Astrocyte (in vitro differentiated cells and primary cell): ENCODE measurements at places on chromosomes 7 and 10. TPM values are rescaled to one million over a fixed set of nuclear protein-coding genes. Genes with fewer than 3 reads are reported as not detected.

Gene GIMAP2
- total RNA-seq = not detected in 2 replicates

DNA sequence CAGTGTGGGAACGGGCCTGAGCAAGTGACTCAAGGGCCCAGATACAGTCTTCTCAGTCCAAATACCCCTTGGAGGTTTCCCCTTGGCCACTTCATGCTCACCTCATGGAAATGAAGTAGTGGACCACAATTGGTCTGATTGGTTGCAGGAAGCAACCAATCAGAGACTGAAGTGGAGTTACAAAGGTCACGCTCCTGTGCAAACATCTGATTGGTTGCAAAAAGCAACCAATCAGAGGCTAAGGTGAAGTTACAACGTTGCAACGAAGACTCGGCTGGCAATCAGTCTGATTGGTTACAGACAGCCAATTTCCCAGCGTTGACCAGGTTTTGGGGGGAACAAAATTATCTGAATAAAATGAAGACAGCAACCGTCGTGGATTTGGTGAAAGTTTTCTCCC, 72.5 kb downstream of the CDHR3 start:
- no peak for DNase-seq

Gene PRKCQ
- total RNA-seq = 1.9 and 2.1 TPM in 2 replicates

Gene KCNMA1
- total RNA-seq = 43.3 and 45.8 TPM in 2 replicates

DNA sequence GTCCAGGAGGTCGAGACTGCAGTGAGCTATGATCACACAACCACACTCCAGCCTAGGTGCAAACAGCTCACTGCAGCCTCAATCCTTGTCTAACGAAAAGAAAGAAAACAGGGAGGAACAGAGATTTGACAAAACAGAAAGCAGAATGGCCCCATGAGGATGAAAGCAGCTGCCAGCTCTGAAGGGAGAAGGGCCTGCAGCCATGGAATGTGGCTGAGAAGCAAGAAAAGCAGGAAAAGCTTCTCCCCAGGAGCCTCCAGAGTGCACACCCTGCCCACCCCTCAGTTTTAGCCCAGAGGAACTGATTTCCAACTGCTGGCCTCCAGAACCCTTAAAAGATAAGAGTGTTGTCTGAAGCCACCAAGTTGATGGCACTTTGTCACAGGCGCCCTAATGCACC, 13.0 kb downstream of the ESYT2 start:
- no peak for DNase-seq

Gene PPP1R3C
- total RNA-seq = 3.7 and 4.9 TPM in 2 replicates

Gene RBM17
- total RNA-seq = 69.7 and 71.3 TPM in 2 replicates

DNA sequence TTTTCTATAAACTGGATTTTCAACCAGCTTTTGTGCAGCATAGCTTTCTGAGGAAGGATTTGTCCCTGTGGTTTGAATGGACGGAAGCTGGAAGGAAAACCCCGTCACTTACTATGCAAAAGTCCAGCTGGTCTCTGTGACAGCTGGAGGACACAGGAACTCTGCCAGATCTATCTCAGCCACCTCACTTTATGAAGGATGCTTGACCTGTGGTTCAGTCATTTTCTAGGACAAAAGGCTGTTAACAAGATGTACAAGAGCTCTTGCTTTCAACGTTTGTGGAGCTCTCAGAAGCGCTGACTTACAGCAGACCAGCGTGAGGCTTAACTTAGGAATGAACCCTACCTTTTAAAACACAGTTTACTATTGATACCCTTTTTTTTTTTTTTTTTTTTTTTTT, 90.8 kb downstream of the CREM start:
- peak; percentile 3 for DNase-seq

DNA sequence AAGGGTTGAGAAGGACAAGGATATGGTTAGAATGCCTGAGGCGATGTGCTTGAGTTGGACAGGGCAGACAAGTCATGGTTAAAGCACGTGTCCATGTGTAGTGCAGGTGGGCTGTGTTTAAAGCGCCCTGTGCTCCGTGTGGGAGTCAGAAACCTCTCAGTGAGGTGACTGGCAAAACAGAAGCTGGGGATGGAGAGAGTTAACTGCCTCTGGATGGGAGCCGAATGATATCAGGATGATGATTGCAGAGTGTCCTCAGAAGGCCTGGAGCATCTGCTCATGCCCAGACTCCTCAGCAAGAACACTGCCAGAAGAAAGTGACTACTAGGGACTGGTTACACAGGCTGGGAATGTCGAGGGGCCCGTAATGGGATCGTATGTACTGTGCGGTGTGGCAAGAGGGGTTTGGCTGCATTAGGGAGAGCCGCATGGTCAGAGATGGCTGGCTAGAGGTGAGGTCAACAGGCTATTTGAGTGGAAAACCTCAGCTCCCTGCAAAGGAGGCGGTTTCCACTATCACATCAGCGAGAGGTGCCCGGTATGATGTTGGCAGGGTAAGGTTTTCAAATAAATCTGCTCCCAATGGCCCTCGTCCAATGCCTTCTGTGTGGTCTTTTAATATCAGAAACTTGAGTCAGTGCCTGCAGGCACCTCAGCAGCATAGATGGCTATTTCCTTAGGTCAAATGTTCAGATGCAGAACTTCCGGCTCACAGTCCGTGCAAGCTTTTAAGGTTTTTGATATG, 26.1 kb upstream of the MRC1 start:
- peak; percentile 18 for DNase-seq

- no peak for DNase-seq
These were observed 64.5 kb upstream of the ZMIZ1 start for GRCh38 chr10:79004311-79004710.

DNA sequence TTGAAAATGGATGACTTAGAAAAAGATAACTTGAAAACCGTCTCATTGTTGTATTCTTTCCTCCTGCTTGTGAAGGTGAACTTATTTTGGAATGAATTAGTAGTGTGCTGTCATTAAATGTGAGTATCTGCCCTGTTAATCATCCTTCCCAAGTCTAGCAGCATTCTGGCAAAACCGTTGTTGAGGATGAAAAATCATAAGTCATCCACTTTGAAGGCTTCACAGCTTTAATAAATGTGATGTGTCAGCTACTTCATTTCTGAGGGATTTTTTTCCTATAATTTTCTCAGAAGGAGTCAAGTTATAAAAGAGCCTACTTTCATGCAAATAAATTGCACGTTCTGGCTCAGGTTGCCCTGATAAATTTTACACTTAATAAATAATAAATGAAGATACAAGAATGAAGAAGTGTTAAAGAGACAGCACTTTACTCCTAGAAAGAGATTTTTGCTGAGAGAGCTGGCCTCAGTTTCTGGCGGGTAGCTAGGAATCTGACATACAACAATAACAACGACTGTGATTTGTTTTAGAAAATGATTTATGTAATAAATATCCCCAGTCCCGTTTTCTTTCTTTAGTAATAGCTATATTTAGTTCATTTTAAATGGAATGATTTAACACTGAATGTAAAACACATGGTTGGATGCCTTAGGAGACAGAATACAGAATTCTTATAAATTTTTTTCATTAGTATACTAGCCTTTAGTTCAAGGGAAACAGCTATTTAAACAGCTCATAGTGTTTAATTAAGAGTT, 516.5 kb upstream of the KLF6 start:
- DNase-seq = no peak

Gene NKX2-3
- total RNA-seq = not detected in 2 replicates

- DNase-seq = no peak
These were observed 92.9 kb downstream of the SRPK2 start for GRCh38 chr7:105295596-105296352.

DNA sequence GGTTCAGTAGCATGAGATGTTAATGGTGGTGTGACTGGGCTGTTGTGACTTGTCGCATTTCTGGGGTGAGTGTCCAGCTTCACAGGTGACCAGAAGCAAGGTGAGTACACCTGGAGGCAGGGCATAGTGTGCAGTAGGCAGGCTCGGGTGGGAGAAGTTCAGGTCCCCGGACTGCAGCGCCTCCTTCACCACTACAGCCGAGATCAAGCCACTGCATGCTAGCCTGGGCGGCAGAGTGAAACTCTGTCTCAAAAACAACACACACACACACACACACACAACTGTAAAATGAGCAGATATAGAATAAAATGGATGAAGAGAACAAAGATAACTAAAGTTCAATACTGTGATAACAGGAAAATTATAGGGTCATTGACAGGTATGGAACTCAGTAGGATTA, 11.1 kb upstream of the PARD3 start:
- DNase-seq = no peak

DNA sequence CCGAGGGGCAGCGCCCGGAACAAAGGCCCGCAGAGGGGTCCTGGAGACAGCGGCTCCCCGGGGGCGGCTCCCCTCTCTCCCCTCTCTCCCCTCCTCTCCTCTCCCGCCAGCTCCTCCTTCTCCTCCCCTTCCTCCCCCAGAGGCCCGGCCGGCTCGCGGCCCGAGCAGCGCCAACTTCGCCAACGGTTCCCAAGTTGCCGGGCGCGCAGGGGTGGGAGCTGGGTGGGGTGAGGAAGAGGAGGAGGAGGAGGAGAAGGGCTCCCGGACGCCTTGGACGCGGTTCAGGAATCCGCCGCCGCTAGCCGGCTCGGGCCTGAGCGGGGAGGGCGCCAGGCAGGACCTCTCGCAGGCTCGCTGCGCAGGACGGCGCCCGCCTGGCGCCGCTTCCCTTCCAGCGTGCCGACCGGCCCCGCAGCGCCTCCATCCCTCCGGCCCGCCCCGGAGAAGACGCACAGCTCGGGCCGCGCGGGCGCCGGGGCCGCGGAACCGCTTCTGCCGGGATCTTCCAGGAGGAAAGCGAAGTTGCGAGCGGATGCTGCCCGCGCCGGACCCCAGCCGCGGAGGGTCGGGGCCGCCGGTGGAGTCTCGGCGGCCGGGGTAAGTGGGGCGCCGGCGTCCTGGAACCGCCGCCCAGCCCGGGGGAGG, at the start of gene CHST3:
TSS of gene CHST3 (plus strand) at position 298 of the 645 bp plus-strand sequence. CDS start 41,448 bp downstream, outside the sequence.
- peak; percentile 50 for DNase-seq

- no peak for DNase-seq
These were observed 1.6 kb downstream of the P4HA1 start for GRCh38 chr10:73094986-73095480.

DNA sequence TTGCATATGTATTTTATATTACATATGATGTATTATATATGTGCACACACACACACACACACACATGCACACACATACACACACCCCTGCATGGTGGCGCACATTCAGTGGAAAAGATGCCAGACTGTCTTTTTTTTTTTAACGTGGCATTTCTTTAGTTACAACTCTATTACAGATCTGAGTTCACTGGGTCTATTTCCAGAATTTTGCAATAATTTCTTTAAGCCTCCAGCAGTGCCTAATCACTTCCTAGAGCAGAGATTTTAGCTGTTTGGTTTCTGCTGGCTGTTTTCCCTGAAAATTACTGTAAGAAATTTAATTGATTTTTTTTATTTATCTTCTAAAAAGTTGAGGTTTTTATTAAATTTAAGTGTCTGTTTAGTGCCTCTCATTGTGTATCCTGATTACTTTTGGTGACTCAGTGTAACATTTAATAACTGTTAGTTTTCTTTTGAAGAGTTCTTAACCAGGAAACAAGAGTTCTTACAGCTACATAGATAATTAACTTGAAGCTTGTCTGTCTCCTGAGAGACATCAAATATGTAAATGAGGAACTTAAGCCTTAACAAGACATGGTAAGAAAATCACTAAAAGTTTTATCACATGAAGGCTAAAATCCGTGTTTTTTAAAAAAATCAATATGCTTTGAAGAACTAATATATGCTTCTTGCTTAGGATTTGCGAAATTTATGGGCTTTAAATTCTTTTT, 232.0 kb downstream of the MDFIC start:
- no peak for DNase-seq

DNA sequence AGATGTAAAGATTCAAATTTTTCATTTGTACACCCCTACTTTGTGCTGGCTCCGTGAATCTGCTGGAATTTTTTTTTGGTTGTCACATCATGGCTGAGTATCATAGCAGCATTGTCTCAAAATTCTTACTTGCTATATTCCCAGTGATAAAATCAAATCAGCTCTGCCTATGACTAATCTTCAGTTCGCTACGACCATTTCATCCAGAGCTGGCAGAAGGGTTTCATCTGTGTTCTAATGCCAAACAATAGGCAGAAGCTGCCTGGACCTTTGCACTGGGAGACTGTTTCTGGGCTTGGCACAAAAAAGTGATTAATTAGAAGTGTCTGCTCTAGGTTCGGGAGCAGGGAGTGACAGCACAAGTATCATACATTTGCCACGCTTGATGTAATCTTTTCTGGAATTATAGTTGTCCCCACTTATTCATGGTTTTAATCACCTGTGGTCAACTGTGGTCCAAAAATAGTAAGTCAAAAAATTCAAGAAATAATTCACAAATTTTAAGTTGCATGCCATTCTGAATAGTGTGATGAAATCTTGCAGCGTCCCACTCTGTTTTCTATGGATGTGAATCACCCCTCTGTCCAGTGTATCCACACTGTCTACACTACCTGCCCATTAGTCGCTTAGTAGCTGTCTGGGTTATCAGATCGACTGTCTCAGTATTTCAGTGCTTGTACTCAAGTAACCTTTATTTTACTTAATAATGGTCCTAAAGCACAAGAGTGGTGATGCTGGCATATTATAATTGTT, 120.5 kb upstream of the IMMP2L start:
- DNase-seq = peak; percentile 12

Gene AKR1C1
- total RNA-seq = 0.60 and 1.3 TPM in 2 replicates

- DNase-seq = no peak
These were observed 8.1 kb downstream of the SDK1 start for GRCh38 chr7:3309140-3309539.

- DNase-seq = no peak
These were observed 302.5 kb downstream of the PHTF2 start for GRCh38 chr7:78101076-78101475.

- no peak for DNase-seq
These were observed 47.4 kb upstream of the CFAP46 start for GRCh38 chr10:132989476-132990415.

GRCh38 chr10:26950934-26951333, 90.2 kb upstream of the ABI1 start:
- no peak for DNase-seq

- DNase-seq = no peak
These were observed 4.0 kb downstream of the FZD8 start for GRCh38 chr10:35638101-35638500.

DNA sequence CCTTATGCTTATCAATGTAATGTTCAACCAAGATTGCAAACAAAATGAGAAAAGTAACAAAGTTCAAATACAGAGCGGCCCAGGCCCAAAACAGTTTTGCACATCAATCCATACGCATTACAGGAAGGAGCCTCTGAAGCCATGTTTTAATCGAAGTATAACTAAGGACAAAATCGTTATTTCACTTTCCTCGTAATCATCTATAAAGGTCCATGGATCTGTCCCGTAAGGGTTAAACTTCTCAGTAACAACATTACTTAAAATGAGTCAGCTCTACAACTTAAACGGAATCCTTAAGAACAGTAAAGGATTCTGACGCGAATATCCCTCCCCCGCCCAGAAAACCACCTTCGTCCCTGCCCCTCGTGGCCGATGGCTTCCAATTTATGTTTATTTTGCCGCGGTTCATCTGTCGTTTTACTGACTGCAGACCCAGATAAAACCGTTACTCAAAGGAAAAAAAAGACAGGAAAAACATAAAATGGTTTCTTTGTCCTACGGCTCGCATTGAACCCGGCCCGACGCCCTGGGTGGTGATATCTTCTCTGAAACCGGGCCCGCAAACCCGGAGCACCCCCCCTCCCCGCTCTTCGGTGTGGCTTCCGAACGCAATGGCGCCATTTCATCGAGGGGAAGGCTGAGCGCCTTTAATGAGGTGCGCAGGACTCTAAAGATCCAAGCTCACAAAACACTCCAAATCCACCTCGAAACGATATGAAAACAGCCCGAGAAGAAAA, 1.1 kb downstream of the HNRNPA2B1 start:
- DNase-seq = peak; percentile 30

Gene RNF148
- 0.50 TPM in 1 of 2 replicates, not detected in the other for total RNA-seq

Gene PCGF5
- total RNA-seq = 28.2 and 31.5 TPM in 2 replicates

Gene SPDYE11
- total RNA-seq = not detected in 2 replicates
